ENCODE measurements at places on chromosomes 3 and 15. TPM values are rescaled to one million over a fixed set of nuclear protein-coding genes. Genes with fewer than 3 reads are reported as not detected.

- H3K27ac ChIP-seq, result no peak overlapping the region
- no peak for DNase-seq
- H3K4me1 ChIP-seq, result no peaks in the 10 kb centered on the region
- H3K27me3 ChIP-seq, result no peaks in the 10 kb centered on the region
Observed at GRCh38 chr15:82802497-82802896, 3.4 kb downstream of the FSD2 start.

Gene UBA7
- 1.0 TPM for total RNA-seq

Gene EPHB3
- total RNA-seq, result 1.0 TPM

Gene ARPP19
- total RNA-seq, result 247 TPM

GRCh38 chr3:133490468-133491351 lies 82.8 kb upstream of the CDV3 start:
- DNase-seq, result no peak
- no peak overlapping the region for H3K4me3 ChIP-seq
- peaks cover 22% of the 10 kb centered on the region for H3K36me3 ChIP-seq
- H3K4me1 ChIP-seq, result no peaks in the 10 kb centered on the region
- H3K27ac ChIP-seq, result no peak overlapping the region

Gene WNT5A
- total RNA-seq, result 1.3 TPM

GRCh38 chr3:37554364-37554763 lies 307.3 kb upstream of the CTDSPL start:
- no peak overlapping the region for H3K27ac ChIP-seq
- H3K4me3 ChIP-seq, result no peak overlapping the region
- H3K36me3 ChIP-seq, result no peaks in the 10 kb centered on the region
- H3K4me1 ChIP-seq, result no peaks in the 10 kb centered on the region

DNA sequence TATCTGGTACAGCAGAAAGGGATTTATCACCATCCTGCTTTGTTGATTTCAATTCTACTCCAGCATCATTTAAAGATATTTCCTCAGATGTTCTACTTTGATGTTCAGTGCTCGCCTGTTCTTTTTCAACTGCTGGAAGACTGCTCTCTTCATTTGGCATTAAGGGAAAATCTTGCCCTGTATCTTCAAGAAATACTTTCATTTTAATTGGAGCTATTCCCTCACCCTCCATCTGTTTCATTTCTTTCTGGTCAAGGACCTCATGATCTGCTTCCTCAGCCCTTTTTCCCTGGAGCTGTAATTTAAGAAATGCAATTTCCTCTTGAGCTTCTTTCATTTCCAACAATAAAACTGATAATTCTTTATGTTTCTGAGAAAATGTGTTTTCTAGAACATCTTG lies 37.8 kb upstream of the HCLS1 start:
- no peaks in the 10 kb centered on the region for H3K27me3 ChIP-seq
- no peak overlapping the region for H3K27ac ChIP-seq
- no peaks in the 10 kb centered on the region for H3K4me1 ChIP-seq
- H3K36me3 ChIP-seq, result peaks cover 9% of the 10 kb centered on the region

GRCh38 chr3:177478170-177478867 lies 281.0 kb upstream of the TBL1XR1 start:
- no peaks in the 10 kb centered on the region for H3K4me1 ChIP-seq
- no peak overlapping the region for H3K4me3 ChIP-seq
- H3K36me3 ChIP-seq, result no peaks in the 10 kb centered on the region

DNA sequence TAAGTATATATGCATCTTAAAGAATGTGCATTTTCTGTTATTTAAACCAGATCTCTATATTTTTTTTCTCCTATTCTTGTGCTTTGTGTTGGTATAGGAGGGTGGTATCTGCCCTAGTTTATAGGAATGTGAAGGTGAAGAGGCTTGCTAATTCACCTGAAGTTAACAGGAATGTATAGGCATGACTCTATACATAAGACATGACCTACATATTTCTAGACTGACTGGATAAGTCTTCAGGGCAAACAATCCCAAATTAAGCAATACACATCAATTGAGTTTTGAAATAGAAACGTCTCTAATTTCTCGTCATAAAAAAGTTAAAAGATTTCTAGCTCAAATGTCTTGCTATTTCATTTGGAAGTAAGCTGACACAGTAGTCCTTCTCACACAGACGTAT lies 410.0 kb downstream of the DIPK2A start:
- DNase-seq, result no peak
- H3K27me3 ChIP-seq, result no peaks in the 10 kb centered on the region
- H3K4me3 ChIP-seq, result no peak overlapping the region
- H3K4me1 ChIP-seq, result no peaks in the 10 kb centered on the region
- H3K36me3 ChIP-seq, result no peaks in the 10 kb centered on the region

Gene SECISBP2L
- total RNA-seq, result 24.7 TPM

GRCh38 chr3:38203690-38204089 lies 38.4 kb downstream of the OXSR1 start:
- peaks cover 13% of the 10 kb centered on the region for H3K36me3 ChIP-seq
- H3K27me3 ChIP-seq, result no peaks in the 10 kb centered on the region
- no peak for DNase-seq
- H3K27ac ChIP-seq, result no peak overlapping the region
- H3K4me1 ChIP-seq, result no peaks in the 10 kb centered on the region

DNA sequence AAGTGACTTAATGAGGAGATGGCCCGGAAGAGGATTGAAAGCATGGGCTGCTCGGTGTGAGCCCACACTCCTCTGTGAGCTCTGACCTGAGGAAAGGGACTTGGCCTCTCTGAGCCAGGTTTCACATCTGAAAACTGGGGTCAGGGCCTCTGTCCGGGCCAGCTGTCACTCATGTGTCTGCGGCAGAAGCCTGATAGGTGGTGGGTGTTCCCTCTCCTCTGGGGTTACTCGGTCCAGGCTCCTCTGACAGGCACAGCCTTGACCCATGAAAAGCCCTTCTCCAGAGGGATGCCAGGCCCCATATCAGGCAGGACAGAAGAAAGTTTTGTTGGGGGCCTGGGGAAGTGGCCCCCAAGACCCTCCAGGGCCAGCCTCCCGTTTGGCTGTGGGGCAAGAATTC lies 131.4 kb downstream of the CHSY1 start:
- no peak overlapping the region for H3K27ac ChIP-seq
- no peaks in the 10 kb centered on the region for H3K36me3 ChIP-seq
- H3K4me3 ChIP-seq, result no peak overlapping the region
- H3K27me3 ChIP-seq, result no peaks in the 10 kb centered on the region
- no peaks in the 10 kb centered on the region for H3K4me1 ChIP-seq

DNA sequence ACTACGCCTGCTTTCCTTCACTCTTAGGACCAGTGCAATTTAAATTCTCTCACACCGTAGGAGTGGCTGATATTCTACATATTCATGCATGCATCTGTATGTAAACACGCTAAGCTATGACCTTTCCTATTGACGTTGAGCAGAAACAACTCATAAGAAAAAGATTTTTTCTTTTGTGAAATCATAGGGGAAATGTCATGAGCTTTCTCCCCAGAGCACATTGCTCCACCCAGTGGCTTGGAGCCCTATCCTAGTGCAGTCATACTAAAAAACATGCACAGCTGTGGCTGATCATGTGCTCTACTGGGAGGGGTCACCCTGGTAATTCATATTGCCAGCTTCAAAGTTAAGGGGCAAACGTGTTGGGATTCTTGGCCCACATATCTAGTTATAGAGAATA lies 1.8 kb upstream of the MESD start:
- H3K36me3 ChIP-seq, result no peaks in the 10 kb centered on the region
- H3K4me3 ChIP-seq, result no peak overlapping the region
- no peaks in the 10 kb centered on the region for H3K27me3 ChIP-seq
- H3K4me1 ChIP-seq, result peaks cover 2% of the 10 kb centered on the region
- H3K27ac ChIP-seq, result no peak overlapping the region
- DNase-seq, result no peak

GRCh38 chr3:194512895-194513601 lies 26.2 kb upstream of the ATP13A3 start:
- no peaks in the 10 kb centered on the region for H3K4me1 ChIP-seq
- no peak for DNase-seq
- no peak overlapping the region for H3K27ac ChIP-seq

Gene SAMD7
- total RNA-seq, result not detected

Gene MYO5C
- 22.4 TPM for total RNA-seq

GRCh38 chr15:99169769-99170311 lies 65.0 kb downstream of the SYNM start:
- no peaks in the 10 kb centered on the region for H3K4me1 ChIP-seq
- H3K4me3 ChIP-seq, result no peak overlapping the region
- H3K27ac ChIP-seq, result no peak overlapping the region

Gene ITIH1
- total RNA-seq, result not detected

DNA sequence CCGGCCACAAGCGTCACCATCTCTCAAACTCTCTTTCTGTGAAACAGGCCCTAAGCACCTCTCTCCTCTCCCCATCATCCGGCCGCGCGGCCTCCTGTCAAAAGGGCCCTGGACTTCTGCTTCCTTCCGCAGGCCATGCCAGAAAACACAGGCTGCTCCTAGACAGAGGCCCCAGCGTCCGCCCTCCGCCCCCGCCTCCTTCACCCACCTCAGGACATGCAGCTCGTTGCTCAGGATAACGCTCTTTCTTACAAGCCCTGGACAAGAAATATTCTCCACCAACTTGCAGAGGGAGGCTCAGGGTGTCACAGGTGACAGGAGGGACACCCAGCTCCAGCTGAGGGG lies 212.0 kb downstream of the XXYLT1 start:
- H3K4me3 ChIP-seq, result no peak overlapping the region
- no peaks in the 10 kb centered on the region for H3K36me3 ChIP-seq
- no peaks in the 10 kb centered on the region for H3K27me3 ChIP-seq

DNA sequence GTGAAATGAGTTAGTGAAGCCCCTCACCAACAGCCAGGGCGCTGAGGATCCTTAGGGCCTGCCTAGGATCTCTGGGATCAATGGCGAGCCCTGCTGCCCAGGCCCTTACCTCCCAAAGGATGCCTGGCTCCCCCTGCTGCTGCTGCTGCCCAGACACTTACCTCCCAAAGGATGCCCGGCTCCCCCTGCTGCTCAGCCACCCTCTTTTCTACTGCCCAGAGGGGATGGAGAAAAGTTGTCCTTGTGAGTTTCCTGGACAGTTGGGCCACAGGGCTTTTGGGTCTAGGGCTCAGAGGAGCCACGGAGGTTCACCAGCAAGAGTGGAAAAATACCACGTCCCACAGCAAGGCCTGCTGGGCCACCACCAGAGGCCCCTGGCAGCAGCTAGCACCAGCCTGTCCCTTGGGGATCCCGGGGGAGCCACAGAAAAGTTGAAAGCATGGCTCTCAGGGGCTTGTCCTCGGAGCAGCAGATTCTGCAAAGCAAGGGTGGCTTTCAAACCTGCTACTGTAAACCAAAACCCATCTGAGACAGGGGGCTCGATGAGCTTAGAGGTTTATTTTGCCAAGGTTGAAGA lies 59.4 kb downstream of the SLC6A6 start:
- H3K27me3 ChIP-seq, result no peaks in the 10 kb centered on the region
- no peak overlapping the region for H3K27ac ChIP-seq
- peaks cover 3% of the 10 kb centered on the region for H3K4me1 ChIP-seq

Gene DPPA2
- 3.1 TPM for total RNA-seq

- no peak overlapping the region for H3K27ac ChIP-seq
- peaks cover 8% of the 10 kb centered on the region for H3K36me3 ChIP-seq
- no peaks in the 10 kb centered on the region for H3K27me3 ChIP-seq
- H3K4me3 ChIP-seq, result no peak overlapping the region
Observed at GRCh38 chr3:31762888-31763351, 218.1 kb downstream of the OSBPL10 start.

- H3K27ac ChIP-seq, result no peak overlapping the region
- peaks cover 3% of the 10 kb centered on the region for H3K36me3 ChIP-seq
- H3K4me3 ChIP-seq, result no peak overlapping the region
Observed at GRCh38 chr15:62462268-62462667, 297.2 kb upstream of the C2CD4B start.

- H3K27ac ChIP-seq, result no peak overlapping the region
- H3K4me3 ChIP-seq, result no peak overlapping the region
- H3K36me3 ChIP-seq, result no peaks in the 10 kb centered on the region
- DNase-seq, result no peak
- peaks cover under 1% of the 10 kb centered on the region for H3K4me1 ChIP-seq
- H3K27me3 ChIP-seq, result no peaks in the 10 kb centered on the region
Observed at GRCh38 chr3:47515864-47516319, 2.4 kb upstream of the ELP6 start.

DNA sequence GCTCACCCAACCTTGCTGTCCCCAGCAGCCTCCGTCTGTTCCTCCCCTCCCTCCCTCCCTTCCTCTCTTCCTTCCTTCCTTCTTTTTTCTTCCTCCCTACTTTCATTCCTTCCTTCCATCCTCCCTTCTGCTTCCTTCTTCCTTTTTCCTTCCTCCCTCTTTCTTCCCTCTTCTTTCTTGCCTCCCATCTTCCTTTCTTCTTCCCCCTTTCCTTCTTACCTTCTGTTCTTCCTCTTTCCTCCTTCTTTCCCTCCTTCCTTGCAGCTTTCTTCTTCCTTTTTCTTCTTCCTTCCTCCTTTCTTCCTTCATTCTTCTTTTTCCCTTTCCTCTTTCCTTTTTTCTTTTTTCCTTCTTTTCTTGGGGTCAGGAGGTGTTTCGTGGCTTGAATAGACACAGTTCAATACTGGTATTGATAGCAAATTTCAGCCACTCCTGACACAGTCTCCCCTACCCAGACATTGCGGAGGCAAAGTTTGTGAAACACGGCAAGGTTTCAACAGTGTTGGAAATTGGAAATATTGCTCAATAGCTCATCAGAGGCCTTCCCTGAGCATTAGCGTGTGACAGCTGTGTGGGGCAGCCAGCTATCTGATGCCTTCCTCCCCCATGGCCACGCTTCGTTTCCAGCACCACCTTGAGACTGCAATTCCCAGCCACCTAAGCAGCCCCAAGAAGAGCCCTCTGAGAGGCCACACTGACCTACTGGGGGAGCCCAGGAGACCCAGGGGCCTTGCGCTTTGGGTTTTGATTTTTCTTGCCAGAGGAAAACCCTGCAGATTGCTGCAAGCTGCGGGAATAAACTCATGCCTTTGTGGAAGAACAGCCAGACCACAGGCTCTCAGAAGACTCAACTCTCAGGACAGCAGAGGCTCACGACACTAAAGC lies 82.2 kb downstream of the KLF15 start:
- H3K27me3 ChIP-seq, result peaks cover 2% of the 10 kb centered on the region
- no peaks in the 10 kb centered on the region for H3K36me3 ChIP-seq
- H3K27ac ChIP-seq, result no peak overlapping the region
- no peak for DNase-seq
- no peaks in the 10 kb centered on the region for H3K4me1 ChIP-seq

DNA sequence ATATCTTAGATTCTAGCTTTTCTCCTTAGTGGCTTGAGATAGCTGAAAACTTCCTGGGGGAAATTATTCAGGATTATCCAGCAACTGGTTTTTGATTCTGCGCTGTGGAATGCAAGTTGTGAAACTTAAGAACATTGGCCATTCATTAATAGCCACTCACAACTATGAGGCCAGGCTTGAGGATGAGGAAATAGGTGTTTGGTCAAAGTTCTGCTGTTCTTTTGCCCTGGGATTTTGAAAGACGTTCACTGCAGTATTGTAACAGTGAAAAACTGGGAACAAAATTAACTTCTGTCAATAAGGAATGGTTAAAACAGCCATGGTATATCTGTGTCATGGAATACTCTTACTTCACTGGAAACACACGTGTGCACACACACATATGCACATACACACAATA lies 44.1 kb downstream of the CTXND1 start:
- H3K27ac ChIP-seq, result no peak overlapping the region
- no peaks in the 10 kb centered on the region for H3K4me1 ChIP-seq
- H3K27me3 ChIP-seq, result no peaks in the 10 kb centered on the region
- H3K36me3 ChIP-seq, result no peaks in the 10 kb centered on the region
- DNase-seq, result no peak
- peak overlapping the region; percentile 31 for H3K4me3 ChIP-seq

Gene ENTPD3
- total RNA-seq, result not detected

Gene SNTN
- not detected for total RNA-seq

Data from H9 (cell line).